ENCODE measurements at places on chromosomes 3 and 15. TPM values are rescaled to one million over a fixed set of nuclear protein-coding genes. Genes with fewer than 3 reads are reported as not detected.

GRCh38 chr15:45203182-45203581 lies 15.4 kb upstream of the SHF start:
- no peak for DNase-seq
- no peak overlapping the region for H3K27ac ChIP-seq
- H3K4me1 ChIP-seq: peaks cover 5% of the 10 kb centered on the region
- no peak overlapping the region for H3K4me3 ChIP-seq
- no peaks in the 10 kb centered on the region for H3K36me3 ChIP-seq

- no peak for DNase-seq
Observed at GRCh38 chr3:43366481-43366880, 80.1 kb downstream of the SNRK start.

- H3K27ac ChIP-seq: no peak overlapping the region
- H3K4me3 ChIP-seq: no peak overlapping the region
- no peaks in the 10 kb centered on the region for H3K36me3 ChIP-seq
- DNase-seq: no peak
- H3K27me3 ChIP-seq: no peaks in the 10 kb centered on the region
Observed at GRCh38 chr3:28901018-28901417, 379.9 kb upstream of the RBMS3 start.

SATB1 gene
- 34.6 TPM for total RNA-seq

FBXW12 gene
- 3.3 TPM for total RNA-seq

ACSBG1 gene
- total RNA-seq: not detected

MEIS2 gene
- 12.9 TPM for total RNA-seq

GLDN gene
- 0.54 TPM for total RNA-seq

LIPC gene
- total RNA-seq: 1.4 TPM

DNA sequence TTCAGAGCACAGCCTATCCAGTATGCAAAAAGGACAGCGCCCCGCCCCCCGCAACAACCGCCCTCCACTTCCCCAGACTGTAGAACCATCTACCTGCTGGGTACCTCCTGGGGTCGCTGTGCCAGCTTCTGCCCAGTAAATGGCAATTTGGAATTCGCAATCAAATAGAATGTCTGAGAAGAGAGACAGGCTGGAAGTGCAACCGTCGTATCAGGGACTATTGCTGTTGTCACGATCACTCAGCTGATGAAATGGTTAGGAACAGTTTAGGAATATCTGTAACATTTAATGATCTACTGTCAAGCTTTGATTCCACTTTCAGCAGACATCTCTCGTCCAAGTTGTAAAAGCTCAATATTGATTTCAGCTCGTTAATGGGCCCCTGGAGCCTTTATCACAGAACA lies 13.3 kb upstream of the PARL start:
- H3K36me3 ChIP-seq: no peaks in the 10 kb centered on the region
- H3K4me3 ChIP-seq: no peak overlapping the region
- H3K27ac ChIP-seq: no peak overlapping the region
- DNase-seq: no peak

- H3K27me3 ChIP-seq: no peaks in the 10 kb centered on the region
- no peak overlapping the region for H3K27ac ChIP-seq
- no peaks in the 10 kb centered on the region for H3K4me1 ChIP-seq
Observed at GRCh38 chr15:33506781-33507296, 196.1 kb downstream of the RYR3 start.

DNA sequence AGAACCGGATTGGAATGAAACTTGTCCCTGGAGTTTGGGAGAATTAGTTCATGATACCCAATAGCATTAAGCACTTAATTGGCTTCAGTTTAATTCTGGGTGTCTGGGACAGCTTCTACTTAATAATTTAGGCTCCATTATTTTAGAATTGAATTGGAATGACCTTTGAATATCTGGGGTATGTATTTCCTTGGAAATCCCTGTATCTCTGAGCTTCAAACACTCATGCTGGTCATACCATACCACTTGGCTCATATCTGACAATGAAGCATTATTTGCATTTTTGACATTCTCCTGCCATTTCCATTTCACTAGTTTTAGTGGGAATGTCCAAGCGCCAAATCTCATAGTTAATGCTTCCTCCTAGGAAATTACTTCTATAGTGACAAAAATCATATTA lies 393.1 kb downstream of the DIPK2A start:
- H3K27me3 ChIP-seq: no peaks in the 10 kb centered on the region
- no peaks in the 10 kb centered on the region for H3K4me1 ChIP-seq
- no peak overlapping the region for H3K27ac ChIP-seq
- DNase-seq: no peak

CAMP gene
- not detected for total RNA-seq

GRCh38 chr3:127970966-127971592 lies 56.0 kb downstream of the KBTBD12 start:
- H3K4me3 ChIP-seq: no peak overlapping the region
- no peak overlapping the region for H3K27ac ChIP-seq
- DNase-seq: no peak
- H3K27me3 ChIP-seq: no peaks in the 10 kb centered on the region

DNA sequence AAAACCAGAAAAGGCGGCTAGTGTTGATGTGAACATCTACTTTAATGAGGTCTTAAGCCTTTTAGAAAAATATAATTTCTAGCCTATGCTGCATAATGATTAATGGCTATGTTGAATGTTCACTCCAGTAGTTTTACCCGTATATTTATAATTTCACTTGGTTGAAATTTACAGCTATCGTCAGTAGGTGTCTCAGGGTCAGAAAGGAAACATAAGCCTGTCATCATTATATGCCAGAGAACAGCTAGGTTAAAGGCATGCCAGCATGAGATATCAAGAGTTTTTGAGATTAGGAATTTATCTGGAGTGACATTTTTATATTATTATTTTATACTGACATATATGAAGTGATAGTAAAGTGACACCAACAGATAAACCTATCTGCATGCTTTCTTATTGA lies 904.1 kb downstream of the OTOL1 start:
- H3K27ac ChIP-seq: no peak overlapping the region
- no peak for DNase-seq
- H3K27me3 ChIP-seq: no peaks in the 10 kb centered on the region
- H3K4me1 ChIP-seq: no peaks in the 10 kb centered on the region
